ENCODE measurements at places on chromosomes 6 and 20.

- H3K4me1 ChIP-seq, result no peaks in the 10 kb centered on the region
- no peaks in the 10 kb centered on the region for H3K36me3 ChIP-seq
- H3K4me3 ChIP-seq, result no peak overlapping the region
- DNase-seq, result no peak
These were observed 62.6 kb downstream of the OGFRL1 start for GRCh38 chr6:71351190-71351589.

GRCh38 chr20:45039475-45039820, 61.5 kb downstream of the KCNS1 start:
- H3K4me1 ChIP-seq, result peaks cover 6% of the 10 kb centered on the region
- no peak overlapping the region for H3K27ac ChIP-seq
- no peaks in the 10 kb centered on the region for H3K36me3 ChIP-seq
- no peak overlapping the region for H3K4me3 ChIP-seq
- DNase-seq, result no peak

DNA sequence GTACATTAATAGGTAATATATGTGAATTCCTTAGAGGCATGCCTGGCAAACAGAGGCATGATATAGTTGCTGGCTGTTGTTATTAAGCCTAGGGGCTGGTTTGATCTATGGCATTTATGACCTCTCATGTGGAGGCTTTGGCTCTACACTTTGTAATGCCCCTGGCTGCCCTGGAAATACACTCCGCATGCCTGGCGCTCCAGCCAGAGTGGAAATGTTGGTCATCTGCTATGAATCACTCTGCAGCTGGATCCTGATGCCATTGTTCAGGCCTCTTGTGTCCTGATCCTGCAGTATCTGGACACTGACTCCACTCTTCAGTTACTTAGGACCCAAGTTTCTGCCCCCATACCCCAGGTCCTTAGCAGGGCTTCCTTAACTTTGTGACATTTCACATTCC, 200.5 kb upstream of the PCSK2 start:
- no peaks in the 10 kb centered on the region for H3K4me1 ChIP-seq
- no peak overlapping the region for H3K4me3 ChIP-seq
- H3K27me3 ChIP-seq, result no peaks in the 10 kb centered on the region
- no peak for DNase-seq
- H3K36me3 ChIP-seq, result no peaks in the 10 kb centered on the region

DNA sequence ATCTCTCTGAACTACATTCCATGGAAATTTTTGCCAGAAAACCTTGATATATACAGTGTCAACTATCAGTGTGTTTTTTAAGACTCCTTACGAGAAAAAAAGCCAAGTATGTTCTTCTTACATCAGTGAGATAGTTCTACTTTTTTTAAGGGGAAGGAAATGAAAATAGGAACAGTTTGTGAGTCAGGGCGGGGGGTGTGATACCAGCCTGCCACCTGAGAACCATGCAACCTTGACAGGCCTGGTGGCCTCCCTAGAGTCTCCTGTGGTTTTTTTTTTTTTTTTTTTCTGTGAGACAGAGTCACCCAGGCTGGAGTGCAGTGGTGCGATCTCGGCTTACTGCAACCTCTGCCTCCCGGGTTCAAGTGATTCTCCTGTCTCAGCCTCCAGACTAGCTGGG, 96.3 kb upstream of the GCM1 start:
- no peak overlapping the region for H3K27ac ChIP-seq
- no peaks in the 10 kb centered on the region for H3K36me3 ChIP-seq
- no peaks in the 10 kb centered on the region for H3K27me3 ChIP-seq
- no peak overlapping the region for H3K4me3 ChIP-seq

- H3K4me3 ChIP-seq, result no peak overlapping the region
- no peak for DNase-seq
- H3K27ac ChIP-seq, result no peak overlapping the region
- peaks cover 7% of the 10 kb centered on the region for H3K4me1 ChIP-seq
- no peaks in the 10 kb centered on the region for H3K27me3 ChIP-seq
- H3K36me3 ChIP-seq, result no peaks in the 10 kb centered on the region
These were observed 151.5 kb downstream of the TASP1 start for GRCh38 chr20:13487202-13487601.

DNA sequence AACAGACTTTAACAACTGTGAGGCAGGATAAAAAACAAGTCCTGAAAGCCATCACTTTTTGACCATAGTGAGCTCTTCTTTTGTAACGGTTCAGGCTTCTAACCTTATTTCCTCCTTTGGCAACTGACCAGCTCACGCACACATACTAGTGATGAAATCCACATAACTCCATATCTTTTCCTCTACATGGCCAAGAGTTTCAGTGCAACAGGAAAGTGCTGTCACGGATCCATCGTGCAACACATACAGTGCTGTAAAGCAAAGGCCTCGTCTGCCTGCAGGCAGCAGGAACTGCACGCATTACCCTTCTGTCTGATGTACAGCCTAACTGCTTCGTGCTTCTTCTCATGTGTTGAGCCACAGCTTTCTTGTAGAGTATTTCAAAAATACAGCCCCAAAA, 108.5 kb downstream of the EPM2A start:
- no peaks in the 10 kb centered on the region for H3K4me1 ChIP-seq
- no peaks in the 10 kb centered on the region for H3K36me3 ChIP-seq
- H3K4me3 ChIP-seq, result no peak overlapping the region

DNA sequence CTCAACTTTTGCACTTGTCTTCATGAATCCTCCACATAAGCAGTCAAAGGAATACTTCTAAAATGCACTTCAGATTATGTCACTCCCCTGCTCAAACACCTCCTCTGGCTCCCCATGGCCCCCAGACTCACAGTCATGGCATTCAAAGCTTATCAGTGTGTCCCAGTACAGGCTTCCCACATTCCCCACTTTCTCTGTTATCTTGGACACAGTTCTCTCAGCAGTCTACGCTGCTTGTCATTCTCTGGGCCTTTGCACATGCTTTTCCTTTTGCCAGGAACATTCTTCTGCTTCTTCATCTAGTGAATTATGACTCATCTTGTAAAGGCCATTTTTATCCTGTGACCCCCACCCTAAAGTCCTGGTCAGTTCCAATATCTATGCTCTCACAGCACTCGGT, 31.8 kb downstream of the SLC13A3 start:
- H3K27ac ChIP-seq, result no peak overlapping the region
- DNase-seq, result no peak
- no peaks in the 10 kb centered on the region for H3K27me3 ChIP-seq
- no peaks in the 10 kb centered on the region for H3K36me3 ChIP-seq
- H3K4me3 ChIP-seq, result no peak overlapping the region

DNA sequence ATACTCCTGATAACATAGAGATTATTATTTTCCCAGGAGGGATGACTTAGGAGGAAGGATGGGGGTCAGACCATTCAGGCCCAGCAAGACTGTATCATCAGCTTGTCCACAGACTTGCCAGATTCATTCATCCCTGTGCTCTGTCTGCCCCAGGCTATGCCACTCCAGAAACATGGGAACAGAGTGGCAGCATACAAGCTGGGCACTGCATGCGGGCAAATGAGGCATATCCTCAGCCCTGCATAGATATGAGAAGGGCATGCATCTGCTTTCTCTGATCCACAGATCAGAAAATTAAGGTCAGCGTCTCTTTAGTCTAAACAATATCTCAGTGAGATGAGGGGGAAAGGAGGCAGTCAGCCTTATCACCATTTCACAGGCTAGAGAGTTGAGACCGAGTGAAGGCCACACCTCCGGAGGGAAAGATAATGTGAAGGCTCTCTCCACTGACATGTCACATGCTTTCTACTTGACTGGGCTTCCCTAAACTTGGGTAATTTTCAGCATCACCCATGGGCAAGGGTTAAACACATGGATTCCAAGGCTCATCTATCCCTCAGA, 140.5 kb downstream of the TFAP2B start:
- no peak for DNase-seq
- H3K36me3 ChIP-seq, result no peaks in the 10 kb centered on the region
- H3K4me1 ChIP-seq, result no peaks in the 10 kb centered on the region
- H3K27me3 ChIP-seq, result no peaks in the 10 kb centered on the region

DNA sequence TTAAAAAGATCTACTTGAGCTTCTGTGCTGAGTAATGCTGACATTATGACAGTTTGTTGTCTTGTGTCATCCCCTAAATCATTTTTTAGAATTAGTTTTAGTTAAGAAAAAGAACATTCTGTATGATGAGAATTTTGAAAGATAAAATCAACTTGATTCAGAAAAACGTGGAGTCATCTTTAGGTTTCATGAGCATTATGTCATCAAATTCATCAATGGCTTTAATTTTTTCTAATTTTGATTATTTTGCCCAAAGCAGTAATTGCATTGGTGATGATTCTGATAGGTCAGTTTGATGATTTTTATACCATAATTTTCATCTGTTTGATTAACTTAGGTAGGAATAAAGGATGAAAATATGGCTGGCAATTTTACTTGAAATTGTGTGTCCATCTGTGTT, 26.6 kb upstream of the ADGRF4 start:
- DNase-seq, result no peak
- no peaks in the 10 kb centered on the region for H3K27me3 ChIP-seq
- H3K36me3 ChIP-seq, result no peaks in the 10 kb centered on the region
- no peak overlapping the region for H3K27ac ChIP-seq

DNA sequence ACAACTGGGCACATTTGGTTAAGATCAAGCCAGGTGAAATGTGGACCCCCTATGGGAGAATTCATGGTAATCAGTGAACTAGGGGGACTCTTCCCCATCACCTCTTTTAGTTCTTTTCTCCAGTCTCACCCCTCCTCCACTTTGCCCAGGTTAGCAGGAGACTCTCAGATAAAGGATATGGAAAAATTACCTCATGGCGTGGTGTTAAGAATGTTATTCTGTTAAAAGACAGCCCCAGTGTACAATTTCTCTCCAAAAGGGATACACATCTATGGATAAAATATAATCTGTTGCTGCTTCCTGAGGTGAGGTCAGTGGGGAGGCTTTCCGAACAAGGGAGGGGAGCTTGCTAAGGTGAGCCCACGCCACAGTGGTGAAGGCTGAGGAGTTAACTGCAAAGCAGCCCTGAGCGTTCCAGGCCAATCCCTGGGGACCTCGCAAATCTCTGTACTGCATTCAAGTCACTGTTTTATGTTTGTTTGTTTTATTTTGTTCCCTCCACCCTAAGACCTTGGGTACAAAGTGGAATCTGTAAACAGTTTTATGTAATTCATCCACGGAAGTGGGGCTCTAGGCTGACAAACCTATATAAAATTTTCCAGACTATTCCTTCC, 52.0 kb downstream of the ADGRF1 start:
- no peaks in the 10 kb centered on the region for H3K4me1 ChIP-seq
- H3K27me3 ChIP-seq, result no peaks in the 10 kb centered on the region
- no peak for DNase-seq
- H3K4me3 ChIP-seq, result no peak overlapping the region
- no peaks in the 10 kb centered on the region for H3K36me3 ChIP-seq

- H3K27me3 ChIP-seq, result peaks cover 33% of the 10 kb centered on the region
- H3K27ac ChIP-seq, result no peak within 1 kb of the TSS
- no peaks in the 10 kb centered on the region for H3K36me3 ChIP-seq
- DNase-seq, result no peak
- H3K4me3 ChIP-seq, result peak within 1 kb of the TSS; percentile 37
These were observed at the start of gene APCDD1L for GRCh38 chr20:58515233-58516212. APCDD1L (minus strand) TSS chr20:58515399; CDS start chr20:58514707, 692 bp downstream.

DNA sequence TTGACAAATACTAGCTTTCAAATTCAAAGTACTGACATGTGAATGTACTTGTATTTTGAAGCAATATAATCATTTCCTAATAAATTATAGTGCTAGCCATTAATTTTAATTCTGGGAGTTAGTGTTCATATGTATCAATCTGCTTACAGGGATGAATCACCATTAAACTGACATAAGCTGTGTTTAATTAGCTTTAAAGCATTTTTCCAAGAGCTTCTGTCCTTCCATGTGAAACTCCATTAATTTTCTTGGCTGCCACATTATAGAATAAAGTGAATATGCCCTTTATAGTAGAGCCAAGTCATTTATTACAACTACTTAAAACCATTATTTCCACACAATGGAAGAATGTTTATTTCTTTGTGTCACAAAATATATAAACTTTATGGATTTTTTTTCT, 150.8 kb downstream of the COL21A1 start:
- H3K36me3 ChIP-seq, result no peaks in the 10 kb centered on the region
- H3K27ac ChIP-seq, result no peak overlapping the region
- no peak overlapping the region for H3K4me3 ChIP-seq
- no peaks in the 10 kb centered on the region for H3K4me1 ChIP-seq
- no peaks in the 10 kb centered on the region for H3K27me3 ChIP-seq

DNA sequence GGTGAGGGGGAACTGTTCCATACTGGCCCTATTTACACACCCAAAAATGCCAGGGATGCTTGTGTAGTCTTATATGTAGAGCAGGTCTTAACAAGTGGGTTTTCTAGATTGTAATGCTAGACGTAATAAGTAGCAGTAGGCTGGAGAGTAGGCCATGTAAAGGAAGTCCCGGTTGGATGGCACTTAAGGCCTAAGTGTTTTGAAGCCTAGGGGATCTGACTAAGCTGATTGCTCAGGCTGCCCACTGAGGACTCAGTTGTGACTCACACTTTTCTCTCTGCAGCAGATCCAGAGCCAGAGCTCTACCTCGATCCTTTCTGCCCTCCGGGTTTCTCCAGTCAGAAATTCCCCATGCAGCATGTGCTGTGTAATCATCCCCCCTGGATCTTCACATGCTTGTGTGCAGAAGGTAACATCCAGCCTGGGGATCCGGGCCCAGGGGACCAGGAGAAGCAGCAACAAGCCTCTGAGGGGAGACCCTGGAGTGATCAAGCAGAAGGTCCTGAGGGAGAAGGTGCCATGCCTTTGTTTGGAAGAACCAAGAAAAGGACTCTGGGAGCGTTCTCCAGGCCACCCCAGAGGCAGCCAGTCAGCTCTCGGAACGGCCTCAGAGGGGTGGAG, 26.6 kb downstream of the ZNF133 start:
- no peaks in the 10 kb centered on the region for H3K27me3 ChIP-seq
- H3K27ac ChIP-seq, result no peak overlapping the region
- no peak for DNase-seq
- no peaks in the 10 kb centered on the region for H3K4me1 ChIP-seq
- no peak overlapping the region for H3K4me3 ChIP-seq
- H3K36me3 ChIP-seq, result peaks cover 17% of the 10 kb centered on the region

- H3K36me3 ChIP-seq, result no peaks in the 10 kb centered on the region
- H3K27me3 ChIP-seq, result no peaks in the 10 kb centered on the region
- DNase-seq, result peak; percentile 57
- peak overlapping the region; percentile 99 for H3K27ac ChIP-seq
- peak overlapping the region; percentile 88 for H3K4me3 ChIP-seq
- H3K4me1 ChIP-seq, result no peaks in the 10 kb centered on the region
These were observed 672 bp downstream of the SIRPA start for GRCh38 chr20:1895674-1896483.

All from breast epithelium (tissue), 4 donors.